Diencephalon (tissue), 1 donor: ENCODE measurements at places on chromosomes 2 and 18. TPM values are rescaled to one million over a fixed set of nuclear protein-coding genes. Genes with fewer than 3 reads are reported as not detected.

The SIX3 gene
- total RNA-seq = 7.4 TPM

The ARHGAP28 gene
- total RNA-seq = 10.1 TPM

The CPO gene
- total RNA-seq = not detected

The UGT1A4 gene
- total RNA-seq = not detected

The CD8B2 gene
- 0.69 TPM for total RNA-seq

The LHCGR gene
- total RNA-seq = 0.23 TPM

The SERPINB13 gene
- total RNA-seq = under 0.01 TPM

The GALR1 gene
- 7.8 TPM for total RNA-seq

The ZC3H6 gene
- total RNA-seq = 25.4 TPM
